ENCODE measurements at places on chromosomes 3 and 15.
A peak's percentile ranks its signal among the peaks of the same experiment; 100 is the strongest.

DNA sequence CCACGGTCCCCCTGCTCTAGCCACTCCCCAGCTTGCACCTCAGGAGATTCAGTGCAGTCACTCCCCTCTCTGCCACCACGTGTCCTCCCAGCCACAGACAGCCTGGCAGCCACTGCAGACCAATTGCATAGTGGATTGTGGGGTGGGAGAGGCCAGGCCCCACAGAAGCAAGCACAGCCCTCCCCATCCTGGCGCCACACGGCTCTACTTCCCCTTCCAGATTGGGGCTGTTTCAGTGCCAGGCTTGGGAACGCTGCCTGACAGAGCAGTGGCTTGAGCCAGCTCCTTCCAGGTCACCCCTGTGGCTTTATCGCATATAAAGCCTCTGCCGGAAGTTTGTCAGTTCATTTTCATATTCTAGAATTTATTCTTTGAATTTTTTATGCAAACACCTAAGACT, 90.7 kb downstream of the TMEM266 start:
- no peak for DNase-seq

DNA sequence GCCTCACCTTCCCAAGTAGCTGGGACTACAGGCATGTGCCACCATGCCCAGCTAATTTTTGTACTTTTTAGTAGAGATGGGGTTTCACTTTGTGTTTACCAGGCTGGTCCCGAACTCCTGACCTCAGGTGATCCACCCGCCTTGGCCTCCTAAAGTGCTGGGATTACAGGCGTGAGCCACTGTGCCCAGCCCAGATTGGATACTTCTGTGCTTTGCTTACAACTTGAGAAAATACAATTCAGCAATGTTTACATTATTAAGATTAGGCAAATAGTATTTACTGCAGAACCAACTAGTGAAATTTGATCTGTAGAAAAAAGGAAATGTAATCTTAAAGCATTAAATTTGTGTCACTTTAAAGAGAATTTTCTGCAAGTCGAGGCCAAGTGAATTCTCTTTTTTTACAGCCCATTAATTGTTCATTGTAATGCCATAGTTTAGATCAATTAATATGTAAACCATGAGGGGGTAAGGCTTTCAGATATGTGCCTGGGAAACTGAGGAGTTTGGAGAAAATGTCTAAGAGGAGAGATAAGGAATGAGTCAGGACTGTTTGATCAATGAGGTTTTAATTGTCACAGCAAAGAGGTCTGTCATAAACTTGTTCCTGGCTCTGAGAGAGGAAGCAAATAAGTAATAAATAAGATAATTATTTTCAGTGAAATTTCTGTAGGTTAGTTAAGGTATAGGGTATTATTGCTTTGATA, 15.3 kb downstream of the PYDC2 start:
- peak; percentile 10 for DNase-seq

GRCh38 chr3:41652931-41653330, 309.0 kb downstream of the ULK4 start:
- DNase-seq, result no peak

DNA sequence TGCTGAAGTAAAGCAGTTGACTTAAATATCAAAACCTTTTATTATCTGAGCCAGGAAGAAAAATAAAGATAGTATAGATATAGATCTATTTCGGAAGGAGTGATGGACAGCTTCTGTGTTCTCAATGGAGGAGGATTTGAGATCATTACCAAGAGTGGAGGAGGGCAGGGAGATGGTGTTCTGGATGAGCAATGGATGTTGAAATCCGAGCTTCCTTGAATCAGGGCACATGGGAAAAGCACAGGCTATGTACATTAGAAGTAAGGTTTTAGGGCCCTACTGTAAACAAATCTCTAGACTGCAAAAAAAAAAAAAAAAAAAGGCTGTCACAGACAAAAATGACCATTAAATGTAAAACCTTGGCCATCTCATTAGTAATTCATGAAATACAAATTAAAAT, 43.2 kb downstream of the GTPBP8 start:
- DNase-seq, result no peak

- peak; percentile 21 for DNase-seq
Measured at GRCh38 chr3:50352781-50353180, 2.1 kb downstream of the CYB561D2 start.

DNA sequence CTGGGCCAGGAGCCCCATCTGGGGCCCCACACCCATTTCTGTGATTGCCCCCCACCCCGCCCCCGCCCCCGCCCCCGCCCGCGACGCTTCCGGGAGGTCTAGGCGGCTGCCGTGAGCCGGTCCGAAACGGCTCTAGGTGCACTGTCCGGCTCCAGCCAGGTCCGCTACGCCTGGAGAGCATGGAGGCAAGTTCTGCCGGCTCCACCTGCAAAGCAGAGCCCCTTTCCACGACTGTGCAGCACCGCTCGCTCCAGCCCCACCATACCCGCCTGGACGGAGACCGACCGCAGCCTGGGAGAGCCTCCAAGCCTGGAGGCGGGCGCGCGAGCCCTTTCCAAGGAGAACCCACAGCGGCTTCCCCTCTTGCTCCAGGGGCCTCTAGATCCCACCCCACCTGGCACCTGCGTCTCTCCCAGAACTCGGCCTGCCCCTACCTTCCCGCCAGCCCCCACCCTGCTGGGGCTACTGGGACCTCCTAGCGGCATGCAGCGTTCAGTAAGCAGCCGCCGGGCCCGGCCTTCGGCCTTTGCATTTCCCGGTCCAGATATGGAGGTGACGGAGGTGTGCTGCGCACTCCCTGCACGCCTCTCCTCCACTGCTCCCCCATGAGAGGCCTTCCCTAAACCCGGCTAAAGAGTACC, 66.2 kb downstream of the KLF13 start:
- no peak for DNase-seq

GRCh38 chr3:139227827-139228226, 116.0 kb upstream of the MRPS22 start:
- no peak for DNase-seq

DNA sequence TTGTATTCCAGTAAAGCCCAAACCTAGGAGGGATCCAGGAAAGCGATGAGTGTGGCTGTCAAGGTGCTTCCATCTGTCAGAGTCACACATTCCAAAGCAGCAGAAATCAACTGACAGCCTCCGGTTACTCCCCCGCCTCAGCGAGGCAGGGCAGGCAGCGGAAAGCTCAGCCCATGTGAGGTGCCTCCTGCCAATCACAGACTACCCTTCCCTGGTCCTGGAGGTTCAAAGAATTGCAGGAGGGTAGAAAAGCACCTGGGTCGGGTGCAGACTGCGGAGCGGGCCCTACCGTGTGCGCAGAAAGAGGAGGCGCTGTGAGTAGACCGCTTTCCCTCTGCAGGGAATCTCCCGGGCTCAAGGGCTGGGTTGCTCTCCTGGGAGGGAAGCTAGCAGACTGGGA, at the start of gene UPK1B:
TSS of gene UPK1B (plus strand) at position 274 of the 400 bp plus-strand sequence. CDS start 13,144 bp downstream, outside the sequence.
- DNase-seq, result no peak

- DNase-seq, result no peak
Measured at GRCh38 chr3:157120071-157120892, 39.7 kb downstream of the CCNL1 start.

DNA sequence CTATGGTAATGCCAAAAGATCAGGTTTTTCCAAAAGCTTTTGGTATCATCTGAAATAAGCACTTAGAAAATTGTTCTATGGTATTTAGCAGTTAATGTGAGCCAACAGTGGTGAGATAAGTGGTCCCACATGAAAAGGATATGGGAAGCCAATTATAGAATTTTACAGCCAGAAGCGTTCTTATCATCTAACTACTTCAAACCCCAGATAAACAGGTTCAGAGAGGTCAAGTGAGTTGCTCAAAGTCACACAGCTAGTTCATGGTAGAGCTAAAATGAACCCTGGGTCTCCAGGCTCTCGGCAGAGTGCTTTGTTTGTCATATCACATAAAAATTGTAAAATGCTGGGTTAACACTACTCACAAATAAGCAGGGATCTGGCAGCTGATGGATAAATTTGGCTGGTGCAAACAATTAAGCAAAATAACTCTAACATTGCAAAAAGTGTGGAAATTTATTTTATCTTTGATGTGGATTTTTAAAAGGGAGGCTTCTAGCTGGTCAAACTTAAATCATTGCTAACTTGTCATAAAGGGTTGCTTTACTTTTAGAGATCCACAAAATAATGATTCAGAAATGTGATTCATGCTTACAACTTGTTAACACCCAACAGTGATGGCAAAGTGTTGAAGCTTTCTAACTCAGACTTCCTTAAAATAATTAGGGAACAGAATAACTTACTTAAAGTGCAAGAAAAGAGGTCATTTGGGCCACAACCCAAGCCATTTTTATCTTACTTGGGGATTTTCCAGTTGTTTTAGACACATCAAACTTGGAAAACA, 202.8 kb upstream of the TBC1D5 start:
- DNase-seq, result no peak

DNA sequence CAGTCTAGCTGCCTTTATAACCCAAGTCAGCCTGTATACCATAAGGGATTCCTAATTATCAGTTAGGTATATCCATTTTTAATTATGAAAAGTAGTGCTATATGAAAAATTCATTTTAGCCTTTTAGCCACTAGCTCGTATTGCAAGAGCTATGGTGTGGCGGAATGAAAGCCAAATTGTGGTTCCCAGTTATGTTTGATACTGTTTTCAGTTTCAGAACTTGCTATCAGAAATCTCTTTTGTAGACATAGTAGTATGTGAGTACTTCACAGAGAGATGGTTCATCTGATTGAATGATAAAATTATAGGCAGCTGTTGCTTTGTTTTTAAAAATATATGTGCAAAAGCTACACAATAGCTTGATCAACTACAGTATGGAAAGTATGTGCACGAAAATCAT, 134.6 kb downstream of the SLC25A26 start:
- no peak for DNase-seq

DNA sequence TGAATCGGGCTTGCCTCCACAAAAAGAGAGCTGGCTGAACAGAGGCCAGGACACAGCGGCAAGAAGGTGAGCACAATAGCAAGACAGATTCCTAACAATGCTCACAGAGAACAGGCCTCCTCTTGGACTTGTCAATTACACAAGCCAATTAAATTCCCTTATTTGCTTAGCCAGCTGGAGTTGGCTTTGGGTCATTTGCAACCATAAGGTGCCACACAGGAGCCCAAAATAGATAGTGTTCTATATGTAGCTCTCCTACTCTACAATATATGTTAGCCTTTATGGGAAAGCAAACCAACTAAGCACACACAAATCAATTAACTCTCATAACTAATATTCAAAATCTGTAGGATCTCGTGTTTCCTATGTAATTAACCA, 335.6 kb downstream of the FOXP1 start:
- no peak for DNase-seq

DNA sequence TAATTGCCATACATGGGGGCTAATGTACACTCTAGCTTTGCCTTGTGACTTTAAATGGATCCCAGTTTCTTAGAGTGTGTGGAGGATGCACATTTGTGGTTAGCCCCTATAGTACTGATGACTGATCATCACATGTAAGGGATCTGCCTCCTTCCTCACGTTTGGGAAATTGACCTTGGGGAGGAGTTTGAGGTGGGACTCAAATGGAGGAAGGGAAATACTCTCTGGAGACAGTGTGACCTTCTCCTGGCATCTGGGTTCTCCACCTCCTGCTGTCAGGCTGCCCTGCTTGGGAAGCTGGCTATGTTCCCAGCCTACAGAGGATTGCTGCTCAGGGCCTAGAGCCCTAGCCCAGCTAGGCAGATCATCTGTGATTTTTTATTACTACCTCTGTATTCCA, 48.7 kb downstream of the PPM1L start:
- no peak for DNase-seq

- no peak for DNase-seq
Measured at GRCh38 chr15:62488387-62488786, 323.3 kb upstream of the C2CD4B start.

- peak; percentile 48 for DNase-seq
Measured at GRCh38 chr15:39495871-39496840, 84.7 kb upstream of the THBS1 start.
